Stimulated activated CD4-positive, alpha-beta T cell treated with anti-CD3 and anti-CD28 coated beads, TNF-alpha, amount 100 ng/mL, for 1 hour (primary cell): ENCODE measurements at places on chromosomes 2 and 18.

DNA sequence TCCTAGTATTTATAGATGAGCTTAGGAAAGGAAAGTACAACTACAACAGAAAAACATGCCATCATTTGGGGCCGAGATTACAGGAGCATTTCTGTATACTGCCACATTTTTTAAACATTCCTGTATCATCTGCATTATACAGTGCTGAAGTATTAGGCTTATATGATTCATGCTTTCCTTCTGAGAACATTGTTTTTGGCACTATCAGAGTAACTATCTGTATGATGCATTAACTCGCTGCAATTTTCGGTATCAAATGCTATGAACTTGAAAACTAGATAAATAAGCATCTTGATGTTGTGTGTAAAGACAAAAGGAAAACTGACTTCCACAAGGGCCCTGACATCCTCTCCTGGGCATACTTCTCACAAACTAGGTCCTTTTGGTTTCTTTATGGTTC lies 102.0 kb downstream of the RIT2 start:
- no peak for DNase-seq

GRCh38 chr2:126302043-126302442 lies 353.9 kb upstream of the GYPC start:
- DNase-seq = no peak

DNA sequence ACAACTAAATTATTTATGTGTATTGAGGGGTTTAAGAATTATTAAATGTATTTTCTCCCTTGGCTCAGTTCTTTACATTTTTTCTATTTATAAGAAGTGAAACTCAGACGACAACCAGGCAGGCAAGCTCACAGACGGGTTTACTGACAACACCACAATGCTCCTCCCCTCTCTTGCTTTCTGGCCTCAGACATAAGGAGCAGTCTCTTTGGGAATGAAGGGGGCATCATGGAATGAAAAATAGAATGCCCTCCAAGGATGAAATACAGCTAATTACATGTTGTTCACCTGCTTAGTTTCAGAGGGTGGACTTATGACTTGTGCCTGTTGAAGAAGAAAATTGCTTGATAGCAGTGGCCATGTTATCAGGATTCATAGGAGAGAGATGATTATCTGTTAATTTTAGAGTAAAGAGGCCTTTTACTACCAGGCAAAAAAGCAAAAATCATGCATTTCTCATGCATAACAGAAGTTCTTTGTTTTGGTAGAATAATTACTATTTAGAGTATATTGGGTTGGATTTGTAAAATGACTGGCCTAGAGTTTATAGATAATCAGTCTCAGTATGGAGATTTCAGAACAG lies 172.1 kb upstream of the LRRTM1 start:
- no peak for DNase-seq

GRCh38 chr2:190881598-190882410 lies 1.2 kb downstream of the GLS start:
- peak; percentile 34 for DNase-seq

DNA sequence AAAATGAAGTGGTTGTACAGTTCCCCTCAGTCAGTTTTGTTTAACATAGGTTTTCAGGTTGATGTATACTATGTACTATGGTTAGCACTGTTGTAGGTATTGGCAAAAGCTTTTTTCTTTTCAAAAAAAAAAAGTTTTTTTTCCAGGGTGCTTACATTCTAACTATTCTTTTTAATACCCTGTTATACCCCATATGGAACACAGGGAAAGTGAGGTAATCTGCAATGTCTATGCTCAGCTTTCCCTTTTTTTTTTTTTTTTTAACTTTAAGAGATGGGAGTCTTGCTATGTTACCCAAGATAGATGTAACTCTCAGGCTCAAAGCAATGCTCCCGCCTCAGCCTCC lies 590 bp upstream of the CCDC138 start:
- no peak for DNase-seq

DNA sequence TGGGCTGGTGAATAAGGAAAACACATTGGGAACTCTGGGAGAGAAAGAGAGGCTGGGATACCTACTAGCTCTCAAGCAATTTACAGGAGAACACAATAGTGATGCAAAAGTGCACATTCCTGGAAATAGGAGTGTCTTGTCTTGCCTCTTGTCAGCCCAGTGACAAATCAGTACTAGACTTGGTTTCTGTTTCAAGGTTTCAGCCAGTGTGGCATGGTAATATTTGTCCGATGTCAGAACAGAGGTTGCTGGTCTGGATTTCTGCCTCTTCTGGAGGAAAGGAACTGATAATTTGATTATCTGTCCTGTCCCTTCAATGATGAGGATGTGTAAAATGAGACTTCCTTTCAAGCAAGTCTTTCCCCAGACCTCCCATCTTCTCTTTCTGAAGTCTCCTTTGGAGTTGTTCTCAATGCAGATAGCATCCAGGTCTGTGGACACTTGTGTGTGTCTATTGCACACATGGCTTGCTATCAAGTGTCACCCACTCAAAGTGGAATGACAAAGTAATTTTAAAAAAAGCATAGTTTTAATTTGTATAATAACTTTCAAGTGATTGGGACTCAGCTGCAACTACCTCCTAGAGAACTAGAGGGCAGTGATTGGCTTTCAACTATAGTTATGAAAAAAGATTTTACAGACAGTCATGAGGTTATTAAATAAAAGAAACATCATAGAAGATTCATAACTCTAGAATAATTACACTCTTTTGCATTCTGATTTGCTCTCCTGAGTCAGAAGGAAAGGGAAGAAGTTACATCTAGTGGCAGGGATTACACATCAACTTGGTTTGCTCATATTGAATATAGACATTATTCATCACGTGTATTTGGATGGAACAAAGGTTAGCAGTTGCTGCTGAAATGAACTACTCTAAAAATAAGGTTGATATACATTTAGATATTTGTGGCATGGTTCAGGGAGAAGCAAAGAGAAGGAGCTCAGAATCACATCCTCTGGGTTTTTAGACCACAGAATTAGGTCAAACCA lies 4.5 kb downstream of the GPR39 start:
- DNase-seq = no peak

DNA sequence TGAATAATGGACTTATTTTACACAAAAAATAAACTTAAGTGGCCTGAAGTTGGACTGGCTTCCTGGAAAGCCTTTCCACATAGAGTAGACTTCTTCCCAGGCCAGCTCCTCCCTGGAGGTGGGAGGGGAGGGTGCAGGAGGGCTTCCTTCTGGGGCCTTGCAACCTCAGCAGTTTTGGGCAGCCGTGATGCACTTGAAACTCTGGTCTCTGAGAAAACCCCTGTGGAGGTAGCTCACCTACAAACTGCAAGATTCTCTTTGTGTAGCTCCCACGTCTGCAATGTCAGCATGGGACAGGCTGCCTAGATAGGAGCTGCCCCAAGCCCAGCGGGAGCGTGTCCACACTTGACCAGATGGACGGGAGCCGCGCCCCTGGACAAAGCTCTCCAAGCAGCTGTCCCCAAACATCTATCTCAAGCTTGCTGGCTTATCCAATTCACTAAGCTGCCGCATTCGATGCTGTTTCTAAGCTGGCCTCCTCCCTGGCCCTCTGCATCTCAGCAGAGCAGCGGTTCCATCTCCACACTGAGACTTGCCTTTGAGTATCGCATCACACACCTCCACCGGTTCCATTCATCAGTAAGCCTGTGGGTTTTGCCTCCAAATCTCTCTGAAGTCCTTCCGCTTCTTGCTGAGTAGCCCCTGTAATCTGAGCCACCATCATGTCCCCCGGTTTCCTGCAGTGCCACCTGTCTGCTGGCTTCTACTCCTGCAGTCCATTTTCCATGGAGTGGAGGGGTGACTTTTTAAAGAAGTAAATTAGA lies 1.6 kb upstream of the LPIN1 start:
- no peak for DNase-seq

GRCh38 chr2:174078275-174078674 lies 113.1 kb upstream of the SP3 start:
- no peak for DNase-seq

DNA sequence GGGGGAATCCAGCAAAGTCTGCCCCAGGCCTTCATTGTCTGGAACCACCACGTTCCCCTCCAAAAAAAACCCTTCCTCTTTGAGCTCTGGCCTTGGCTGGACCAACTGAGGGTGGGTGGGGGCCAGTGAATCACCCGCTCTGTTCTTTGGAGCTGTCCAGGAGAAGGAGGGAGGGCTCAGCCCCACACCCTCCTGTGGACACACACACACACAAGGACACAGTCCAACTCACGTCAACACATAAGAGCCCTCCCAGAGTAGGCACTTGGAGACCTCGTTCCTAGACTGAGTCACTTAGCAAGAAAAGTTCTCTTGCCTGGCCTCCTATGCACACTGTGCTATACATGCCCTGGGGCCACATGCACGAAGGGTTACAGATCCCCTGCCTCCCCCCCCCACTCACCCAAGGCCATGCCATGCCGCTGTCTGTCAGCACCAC lies 1.2 kb upstream of the TNS1 start:
- DNase-seq = no peak
